ENCODE measurements at places on chromosomes 1 and 21.

GRCh38 chr1:180522213-180522515 lies 19.8 kb upstream of the ACBD6 start:
- no peak for DNase-seq

- DNase-seq: no peak
These were observed 187.8 kb downstream of the ZSCAN20 start for GRCh38 chr1:33660244-33660643.

- DNase-seq: no peak
These were observed at the start of gene MAP3K21 for GRCh38 chr1:233327651-233328141. Gene MAP3K21 (plus strand): TSS chr1:233327724. CDS start chr1:233328029, 305 bp downstream.

- peak; percentile 46 for DNase-seq
These were observed 517 bp upstream of the H3-3A start for GRCh38 chr1:226061841-226062557.

- DNase-seq: no peak
These were observed 7.2 kb downstream of the XCL1 start for GRCh38 chr1:168583571-168583970.

- DNase-seq: no peak
These were observed 297.9 kb upstream of the GREM2 start for GRCh38 chr1:240909701-240910457.

DNA sequence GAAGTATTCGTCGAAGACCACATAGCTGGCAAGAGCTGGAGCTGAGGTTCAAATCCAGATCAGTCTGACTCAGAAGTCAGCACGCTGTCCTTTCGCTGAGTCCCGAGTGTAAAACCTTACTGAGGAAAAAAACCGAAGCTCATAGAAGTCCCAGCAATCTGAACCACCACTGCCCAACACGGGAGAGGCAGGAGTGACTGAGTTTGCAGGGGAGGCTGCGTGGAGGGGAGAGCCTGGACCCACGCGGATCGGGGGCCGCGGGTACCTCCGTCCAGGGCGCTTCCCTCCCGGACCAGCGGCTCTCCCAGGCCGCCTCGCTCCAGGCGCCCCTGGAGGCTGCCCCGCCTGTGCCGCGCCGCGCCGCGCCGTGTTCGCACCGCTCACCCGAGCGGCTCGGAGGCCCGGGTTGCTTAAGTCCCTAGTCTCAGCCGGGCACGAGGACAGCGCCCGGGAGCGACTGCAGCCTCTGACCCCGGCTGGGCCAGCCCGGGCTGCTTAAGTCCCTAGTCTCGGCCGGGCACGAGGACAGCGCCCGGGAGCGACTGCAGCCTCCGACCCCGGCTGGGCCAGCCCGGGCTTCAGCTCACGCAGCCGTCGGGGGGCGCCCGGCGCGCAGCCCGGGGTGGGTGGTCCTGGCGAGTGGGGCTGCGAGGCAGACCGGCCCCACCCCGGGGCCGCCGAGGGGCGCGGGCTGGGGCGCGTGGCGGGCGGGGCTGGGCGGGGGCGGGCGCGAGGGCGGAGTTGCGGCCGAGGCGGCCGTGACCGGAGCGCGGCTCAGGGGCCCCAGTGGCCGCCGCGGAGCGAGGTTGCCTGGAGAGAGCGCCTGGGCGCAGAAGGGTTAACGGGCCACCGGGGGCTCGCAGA lies at the start of gene ADAMTSL4:
ADAMTSL4 (plus strand) TSS at position 777 of the 864 bp plus-strand sequence. CDS start 2,881 bp downstream, outside the sequence.
- no peak for DNase-seq

DNA sequence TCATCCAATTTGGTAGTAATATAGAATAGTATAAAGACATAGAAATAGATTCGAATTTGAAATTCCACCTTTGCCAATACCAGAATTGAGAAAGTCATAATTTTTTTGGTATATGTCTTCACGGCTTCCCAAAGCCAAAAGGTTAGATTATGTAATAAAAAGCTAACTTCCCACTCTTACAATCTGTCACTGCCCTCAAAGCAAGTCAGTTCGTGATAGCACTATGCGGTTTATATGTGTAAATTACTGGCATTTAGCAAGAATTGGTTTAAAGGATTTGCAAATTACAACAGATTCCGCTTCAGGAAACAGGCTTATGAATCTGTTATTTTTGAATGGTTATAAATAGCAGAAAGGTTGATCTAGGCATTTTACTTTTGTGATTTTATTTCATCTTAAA lies 679.4 kb upstream of the ADGRL2 start:
- no peak for DNase-seq

GRCh38 chr1:60133000-60133673 lies 59.6 kb upstream of the C1orf87 start:
- DNase-seq: no peak

DNA sequence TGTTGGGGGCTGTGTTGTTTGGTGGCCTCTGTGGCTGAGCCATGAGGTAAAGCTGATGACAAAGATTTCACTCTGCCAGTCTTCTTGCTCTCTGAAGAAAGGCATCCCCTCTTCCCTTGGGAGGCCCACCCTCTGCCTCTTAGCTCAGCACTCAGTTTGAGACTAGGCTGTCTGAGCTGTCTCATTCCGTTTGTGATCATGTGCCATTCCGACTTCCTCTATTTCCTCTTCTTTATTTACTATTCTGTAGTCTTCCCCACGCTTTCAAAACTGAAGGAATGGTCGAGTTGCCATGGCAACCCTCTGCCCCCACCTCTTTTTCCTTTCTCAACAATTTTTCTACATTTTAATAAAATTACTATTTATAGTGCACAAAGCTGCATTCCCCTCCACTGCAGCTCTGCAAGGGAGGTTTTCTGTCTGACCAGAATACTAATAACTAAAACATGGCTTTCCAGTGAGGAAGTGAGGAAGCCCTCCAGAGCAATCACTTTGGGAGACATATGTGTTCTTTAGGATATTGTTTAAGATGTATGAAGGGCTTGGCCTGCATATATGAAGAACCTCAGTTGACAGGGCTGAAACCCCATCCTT lies 30.8 kb downstream of the KCNA3 start:
- peak; percentile 52 for DNase-seq

DNA sequence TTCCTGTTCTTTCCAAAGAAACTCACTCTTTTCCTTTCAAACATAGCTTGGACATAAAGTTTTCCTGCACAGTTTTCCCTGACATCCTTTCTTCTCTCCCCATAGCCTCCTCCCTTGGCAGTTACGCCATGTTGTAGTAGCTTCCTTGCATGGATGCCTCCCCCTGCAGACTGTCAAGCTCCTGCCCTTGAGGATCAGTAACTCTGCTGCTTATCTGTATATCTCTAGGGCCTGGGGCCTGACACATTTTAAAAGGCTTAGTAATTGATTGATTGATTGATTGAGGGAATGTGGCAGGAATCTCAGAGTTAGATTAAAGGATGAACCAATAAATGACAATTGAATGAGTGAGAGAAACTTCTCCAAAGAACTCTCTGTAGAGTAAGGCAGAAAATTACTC lies 143.7 kb downstream of the NEK7 start:
- no peak for DNase-seq

DNA sequence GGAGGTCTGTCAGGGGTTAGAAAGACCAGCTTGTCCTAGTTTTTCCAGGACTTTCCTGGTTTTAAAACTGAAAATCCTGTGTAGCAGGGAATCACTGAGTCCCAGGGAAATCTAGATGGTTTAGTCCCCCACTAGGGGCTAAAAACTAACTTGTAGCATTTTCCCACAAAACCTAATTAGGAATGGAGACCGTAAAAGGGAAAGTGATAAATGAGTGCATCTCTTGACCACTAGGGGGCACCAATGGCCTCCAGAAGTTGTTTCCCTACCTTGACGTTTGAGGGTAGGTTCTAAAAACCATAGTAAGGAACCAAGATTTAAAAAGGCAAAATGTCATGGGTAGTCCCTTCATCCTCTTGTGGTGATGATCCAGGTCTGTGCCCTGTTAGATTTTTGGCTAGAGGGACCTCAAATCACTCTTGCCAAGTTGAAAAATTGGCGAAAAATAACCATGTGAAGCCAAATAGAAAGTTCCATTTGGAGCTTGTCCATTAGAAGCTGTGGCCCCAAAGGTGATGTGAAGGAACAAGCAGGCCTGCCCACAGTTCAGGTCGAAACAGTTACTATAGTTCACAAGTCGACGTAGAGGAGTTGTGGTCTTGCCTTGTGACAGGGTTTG lies 24.5 kb downstream of the CLIC6 start:
- no peak for DNase-seq

GRCh38 chr1:94754570-94754969 lies 65.6 kb upstream of the SLC44A3 start:
- no peak for DNase-seq

DNA sequence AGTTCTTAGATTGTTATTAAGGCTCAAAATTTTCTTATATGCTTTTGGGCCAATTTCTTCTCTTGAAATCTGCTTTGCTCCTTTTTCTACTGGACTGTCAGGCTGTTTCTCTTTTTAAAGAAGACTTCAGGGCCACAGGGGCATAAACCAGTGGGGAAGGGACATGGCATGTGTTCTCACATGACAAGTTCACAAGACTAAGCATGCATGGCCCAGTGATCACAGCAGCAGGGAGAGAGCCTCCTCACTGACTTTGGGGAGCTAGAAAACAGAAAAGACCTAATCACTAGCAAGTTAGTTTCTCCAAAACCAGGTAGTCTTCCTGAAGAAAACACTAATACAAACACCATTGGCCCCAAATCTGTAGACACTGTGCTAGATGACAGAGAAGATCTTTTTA lies 64.8 kb downstream of the RAB3GAP2 start:
- DNase-seq: no peak

DNA sequence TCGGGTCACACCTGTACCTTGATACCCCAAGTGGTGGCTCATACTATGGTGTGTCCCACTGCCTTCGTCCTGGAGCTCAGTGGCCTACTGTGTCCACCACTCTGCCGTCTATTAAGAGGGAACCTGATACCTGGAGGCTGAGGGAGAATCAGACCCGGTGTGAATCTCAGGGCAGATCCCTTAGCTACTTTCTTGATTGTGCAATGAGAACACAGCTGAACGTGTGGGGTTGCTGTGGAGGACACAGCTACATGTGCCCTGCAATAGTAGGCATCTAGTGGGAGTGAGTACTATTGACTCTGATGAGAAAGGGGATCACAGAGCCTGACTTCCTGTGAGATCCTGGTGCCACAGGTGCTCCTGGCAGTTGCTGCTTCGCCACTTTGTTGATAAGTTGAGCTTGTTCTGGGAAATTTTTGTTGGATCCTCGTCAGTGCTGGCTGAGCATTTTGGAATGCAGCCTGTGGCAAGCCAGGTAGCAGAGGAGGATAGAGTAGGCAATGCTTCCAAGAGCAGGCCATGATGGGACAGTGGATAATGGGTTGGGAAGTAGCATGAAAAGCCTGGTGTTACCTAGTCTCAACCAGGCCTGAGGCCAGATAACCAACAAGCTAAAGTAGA lies 28.2 kb upstream of the MPZL1 start:
- DNase-seq: no peak

DNA sequence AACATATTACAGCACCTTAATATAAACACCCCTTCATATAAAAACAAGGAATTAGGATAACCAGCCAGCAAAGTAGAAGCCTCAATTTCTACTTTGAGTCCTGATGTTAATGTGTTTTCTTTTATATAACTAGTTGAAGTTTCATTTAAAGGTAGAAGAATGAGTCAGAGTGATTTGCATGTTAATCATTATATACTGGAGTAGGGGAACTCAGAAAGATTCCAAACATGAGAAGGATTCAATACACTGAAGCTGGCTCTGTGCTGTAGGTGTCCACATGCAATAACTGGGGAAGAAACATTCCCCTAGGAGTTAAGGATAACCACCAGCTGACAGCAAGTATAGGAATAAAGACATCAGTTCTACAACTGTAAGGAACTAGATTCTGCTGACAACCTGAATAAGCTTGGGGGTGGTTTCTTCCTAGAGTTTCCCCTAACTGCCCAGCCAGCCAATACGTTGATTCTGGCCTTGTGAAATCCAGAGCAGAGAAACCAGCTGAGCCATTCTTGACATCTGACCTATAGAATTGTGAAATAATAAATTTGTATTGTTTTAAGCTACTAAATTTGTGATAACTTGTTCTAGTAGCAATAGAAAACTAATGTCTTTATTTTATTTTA lies 33.4 kb upstream of the RNPC3 start:
- DNase-seq: no peak

DNA sequence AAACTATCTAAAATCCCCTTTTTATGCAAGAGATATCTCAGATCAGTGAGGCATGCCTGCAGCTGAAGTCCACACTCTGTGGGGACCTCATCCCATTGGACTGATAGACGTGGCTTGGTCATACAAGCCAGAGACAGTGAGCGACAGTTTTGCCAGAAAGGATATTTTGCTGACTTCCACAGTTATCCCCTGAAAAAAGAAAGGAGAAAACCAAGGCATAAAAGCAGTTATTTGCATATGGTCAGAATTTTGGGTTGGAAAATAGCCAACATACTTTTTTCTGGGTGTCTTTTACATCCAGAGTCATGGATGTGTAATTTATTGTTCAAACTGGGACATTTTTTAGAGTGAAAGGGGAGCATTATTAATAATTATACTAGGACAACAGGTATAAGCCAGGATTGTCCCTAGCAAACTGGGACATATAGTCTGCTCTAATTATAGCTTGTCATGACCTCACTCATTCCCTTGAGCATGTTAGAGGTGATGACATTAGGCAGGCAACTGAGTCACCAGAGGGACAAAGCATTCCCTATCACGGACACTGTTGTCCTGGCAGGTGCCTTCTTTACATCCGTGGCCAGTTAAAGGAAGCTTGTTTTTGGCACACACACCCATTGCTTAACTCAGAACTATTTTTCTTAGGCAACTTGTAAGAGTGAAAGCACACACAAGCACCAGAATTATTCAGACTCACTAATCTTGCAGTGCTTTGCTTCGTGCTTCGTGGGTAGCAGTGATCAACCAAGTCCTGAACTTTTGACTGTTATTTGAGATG lies 65.5 kb downstream of the PRRX1 start:
- DNase-seq: no peak

- DNase-seq: peak; percentile 46
These were observed 19.7 kb downstream of the RCC2 start for GRCh38 chr1:17419626-17420328.

DNA sequence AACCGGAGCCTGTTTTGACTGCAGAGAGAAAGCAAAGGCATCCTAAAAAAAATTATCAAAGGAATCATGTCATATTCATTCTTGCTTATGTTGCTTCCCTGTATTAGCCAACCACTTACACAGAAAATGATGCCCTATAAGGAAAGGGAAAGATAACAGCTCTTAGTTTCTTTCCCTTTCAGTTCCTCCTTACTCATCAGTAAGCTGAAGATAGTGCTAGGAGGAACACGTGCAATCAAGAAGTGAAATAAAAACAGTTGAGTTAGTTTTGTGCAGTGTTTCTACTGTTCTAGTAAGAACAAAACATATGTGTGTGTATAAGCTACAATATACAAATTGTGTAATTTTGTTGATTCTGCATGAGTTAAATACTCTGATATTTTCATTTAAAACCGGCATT lies 45.3 kb upstream of the MTF2 start:
- no peak for DNase-seq

GRCh38 chr1:184910691-184911091 lies 63.6 kb downstream of the NIBAN1 start:
- DNase-seq: no peak

DNA sequence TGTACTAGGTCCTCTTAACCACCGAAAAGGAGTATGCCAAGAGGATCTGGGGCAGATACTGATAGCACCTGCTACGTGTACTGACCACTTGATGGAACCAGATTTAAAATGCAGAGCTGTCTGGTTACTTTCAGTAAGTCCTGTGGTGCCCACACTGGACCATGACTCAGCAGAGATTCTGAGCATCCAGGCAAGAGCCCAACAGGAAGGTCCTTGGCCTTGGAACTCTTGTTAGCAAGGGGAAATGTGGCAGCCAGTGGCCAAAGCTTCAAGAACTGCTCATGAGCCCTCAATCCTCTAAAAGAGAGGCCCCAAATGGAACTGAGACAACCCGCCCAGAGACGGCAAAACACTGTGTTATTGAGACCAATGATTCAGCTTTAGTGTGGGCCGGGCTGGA lies 4.2 kb upstream of the GJB5 start:
- no peak for DNase-seq

GRCh38 chr1:33388805-33389771 lies 41.8 kb downstream of the PHC2 start:
- no peak for DNase-seq
